ENCODE measurements at places on chromosomes 3 and 15.

GRCh38 chr15:41020829-41021228, 67.6 kb downstream of the CHAC1 start:
- no peak for DNase-seq

DNA sequence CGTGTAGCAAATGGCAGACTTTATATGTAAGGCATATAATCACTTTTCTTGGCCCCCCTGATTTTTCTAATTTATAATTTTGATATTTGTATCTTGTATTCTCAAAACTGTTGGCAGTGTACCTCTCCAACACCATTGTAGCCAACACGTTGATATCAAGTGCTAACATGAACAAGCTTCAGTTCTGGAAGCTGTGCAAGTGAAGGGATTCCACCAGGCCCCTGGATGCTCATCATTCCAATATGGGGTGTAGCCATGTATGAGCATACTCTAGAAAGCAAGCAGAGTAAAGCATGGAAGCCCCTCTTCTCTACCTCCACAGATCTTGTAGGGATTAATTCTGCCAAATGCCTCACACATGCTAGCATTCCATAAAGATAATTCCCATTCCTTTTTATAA, 211.3 kb downstream of the MYRIP start:
- DNase-seq: no peak

DNA sequence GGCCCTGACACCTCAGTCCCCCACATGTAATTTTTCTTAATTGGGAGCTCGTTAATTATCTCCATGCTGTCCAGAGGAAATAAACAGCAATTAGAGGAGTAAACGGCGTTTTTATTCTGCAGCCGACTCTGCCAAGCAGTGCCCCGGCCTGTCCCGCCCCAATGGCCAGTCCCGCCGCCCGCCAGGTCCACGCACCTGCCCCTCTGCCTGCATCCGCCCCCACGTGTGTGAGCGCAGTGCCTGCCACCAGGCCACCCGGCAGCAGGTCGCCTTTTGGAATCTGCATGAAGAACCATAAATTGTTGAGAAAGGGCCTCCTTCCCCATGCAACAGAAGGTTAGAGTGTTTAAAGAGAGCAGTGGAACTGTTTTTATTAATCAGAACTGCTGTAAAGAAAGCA, 87.5 kb upstream of the LINGO1 start:
- no peak for DNase-seq

- no peak for DNase-seq
Measured at GRCh38 chr3:43910750-43911149, 220.0 kb downstream of the ABHD5 start.

GRCh38 chr15:47652328-47652727, 65.0 kb upstream of the SEMA6D start:
- DNase-seq: no peak

- no peak for DNase-seq
Measured at GRCh38 chr3:132134611-132135010, 99.8 kb upstream of the CPNE4 start.

DNA sequence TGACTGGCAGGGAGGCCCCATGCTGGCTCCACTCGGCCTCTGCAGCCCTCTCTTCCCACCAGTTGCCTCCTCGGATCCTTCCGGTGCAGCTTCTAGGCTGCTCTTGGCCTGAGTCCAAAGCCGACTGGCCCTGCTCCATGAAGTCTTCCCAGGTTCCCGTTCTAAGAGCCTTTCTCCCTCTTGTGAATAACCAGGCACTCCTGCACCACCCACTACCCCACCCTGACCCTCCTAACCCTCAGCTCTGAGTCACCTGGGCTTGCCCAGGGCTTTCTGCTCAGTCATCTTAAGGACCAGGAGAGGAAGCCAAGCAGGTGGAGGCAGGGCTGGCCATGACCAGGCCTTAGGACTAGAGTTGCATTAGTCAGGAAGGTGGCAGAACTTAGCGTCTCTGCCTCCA, 28.1 kb upstream of the CNBP start:
- DNase-seq: no peak
